ENCODE measurements at places on chromosomes 4 and X. TPM values are rescaled to one million over a fixed set of nuclear protein-coding genes. Genes with fewer than 3 reads are reported as not detected.

The TMLHE gene
- total RNA-seq: 21.7 TPM

The KLHL34 gene
- 0.59 TPM for total RNA-seq

The ENOX2 gene
- total RNA-seq: 8.4 TPM

The GDPD2 gene
- total RNA-seq: 0.30 TPM

The SOD3 gene
- 15.2 TPM for total RNA-seq

The HTR2C gene
- total RNA-seq: not detected

The BMP3 gene
- total RNA-seq: 1.5 TPM

The CLGN gene
- 0.59 TPM for total RNA-seq

The CCDC120 gene
- total RNA-seq: 3.6 TPM

The DGKK gene
- not detected for total RNA-seq

The GK2 gene
- total RNA-seq: not detected

The ACOX3 gene
- 27.2 TPM for total RNA-seq

The ZCCHC18 gene
- 0.79 TPM for total RNA-seq

The CDX4 gene
- total RNA-seq: not detected

The TIMM17B gene
- 15.0 TPM for total RNA-seq

The TACC3 gene
- total RNA-seq: 14.1 TPM

The IL13RA2 gene
- not detected for total RNA-seq

The LNX1 gene
- total RNA-seq: 6.9 TPM

The TMEM156 gene
- 0.20 TPM for total RNA-seq

The SPANXA1 gene
- total RNA-seq: not detected

The COQ2 gene
- 10.6 TPM for total RNA-seq

The EDA gene
- total RNA-seq: 7.6 TPM

The RPA4 gene
- 3.8 TPM for total RNA-seq

The TLR1 gene
- total RNA-seq: 12.6 TPM

The DNAJB14 gene
- 39.9 TPM for total RNA-seq

The UGT2A3 gene
- total RNA-seq: not detected

The GPRASP2 gene
- 24.9 TPM for total RNA-seq

Measured in skin of body (tissue), 3 donors.